Stimulated activated CD8-positive, alpha-beta memory T cell treated with anti-CD3 and anti-CD28 coated beads, Interleukin-12 subunit alpha, Interleukin-12 subunit beta, amount 100 ng/mL, for 4 hours (primary cell): ENCODE measurements at places on chromosomes 5 and 9.

DNA sequence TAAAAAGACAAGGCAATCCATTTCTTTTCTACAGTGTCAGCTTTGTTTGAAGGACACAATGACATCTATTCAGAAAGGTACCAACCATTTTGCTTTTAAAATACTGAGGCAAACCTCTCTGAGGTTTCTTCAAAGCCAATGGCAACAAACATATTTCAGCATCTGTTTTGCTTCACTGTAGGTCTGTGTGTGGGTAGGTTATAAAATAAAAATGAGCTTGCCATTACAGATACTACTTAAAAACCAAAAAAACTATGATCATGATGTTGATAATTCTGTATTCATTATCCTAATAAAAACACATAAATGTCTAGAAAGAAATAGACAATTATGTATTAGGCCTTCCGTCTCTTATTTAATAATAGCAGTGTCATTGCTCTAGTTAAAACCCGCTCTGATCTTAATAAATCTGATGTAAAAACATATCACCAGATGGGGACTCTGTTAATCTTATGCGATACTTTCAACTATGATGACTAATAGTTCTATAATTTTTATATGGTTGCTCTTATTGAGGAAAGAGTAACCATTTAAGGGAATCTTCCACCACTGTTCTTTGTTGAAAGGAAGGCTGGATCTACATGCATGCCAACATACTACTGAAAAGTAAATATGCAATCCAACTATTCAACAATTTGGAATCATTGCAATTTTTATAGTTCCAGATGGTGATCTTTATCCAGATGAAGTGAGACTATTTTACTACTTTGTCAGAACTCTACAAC, 647.2 kb downstream of the PDE4D start:
- DNase-seq, result no peak

DNA sequence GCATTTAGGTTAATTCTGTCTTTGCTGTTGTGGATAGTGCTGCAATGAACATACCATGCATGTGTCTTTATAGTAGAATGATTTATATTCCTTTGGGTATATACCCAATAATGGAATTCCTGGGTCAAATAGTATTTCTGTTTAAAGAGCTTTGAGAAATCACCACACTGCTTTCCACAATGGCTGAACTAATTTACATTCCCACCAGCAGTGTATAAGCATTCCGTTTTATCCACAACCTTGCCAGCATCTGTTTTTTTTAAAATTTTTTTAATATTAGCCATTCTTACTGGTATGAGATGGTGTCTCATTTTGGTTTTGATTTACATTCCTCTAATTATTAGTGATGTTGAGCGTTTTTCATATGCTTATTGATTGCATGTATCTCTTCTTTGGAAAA, 15.5 kb upstream of the TARS1 start:
- DNase-seq, result no peak

DNA sequence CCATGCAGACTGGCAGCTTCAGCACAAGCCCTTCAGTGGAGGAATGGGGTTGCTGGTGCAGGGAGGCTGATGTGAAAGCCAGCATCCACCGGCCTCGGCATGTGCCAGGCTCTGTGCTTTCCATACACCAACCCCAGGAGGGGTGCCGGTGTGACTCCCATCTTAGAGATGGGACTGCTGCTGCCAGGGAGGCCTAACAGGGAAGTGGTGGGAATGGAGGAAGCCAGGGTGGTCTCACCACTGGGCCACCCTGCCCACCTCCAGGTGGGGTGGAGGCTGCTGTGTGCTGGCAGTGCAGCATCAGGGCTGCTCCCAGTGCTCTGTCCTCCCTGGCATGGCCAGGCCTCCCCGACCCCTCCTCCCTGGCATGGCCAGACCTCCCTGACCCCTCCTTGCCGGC, 32.8 kb upstream of the PITX1 start:
- no peak for DNase-seq

- DNase-seq, result no peak
Observed at GRCh38 chr9:130150779-130151382, 21.3 kb upstream of the NCS1 start.

DNA sequence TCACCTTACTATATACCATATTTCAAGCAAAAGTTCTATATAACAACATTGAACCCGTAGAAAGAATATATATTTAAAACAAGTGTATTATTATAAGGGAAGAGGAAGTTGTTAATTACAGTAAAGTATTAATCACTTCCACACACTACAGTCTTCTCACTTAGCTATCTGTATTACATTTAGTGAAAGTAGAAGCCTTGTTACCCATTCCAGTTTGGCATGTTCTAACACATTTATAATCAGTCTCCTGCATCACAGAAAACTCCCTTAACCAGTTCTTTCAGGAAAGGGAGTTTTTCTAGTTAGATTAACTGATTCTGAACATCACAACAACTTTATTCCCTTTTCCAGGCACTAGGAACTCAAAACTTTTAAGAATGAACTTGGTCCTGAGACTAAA, 6.9 kb downstream of the RAB14 start:
- no peak for DNase-seq

DNA sequence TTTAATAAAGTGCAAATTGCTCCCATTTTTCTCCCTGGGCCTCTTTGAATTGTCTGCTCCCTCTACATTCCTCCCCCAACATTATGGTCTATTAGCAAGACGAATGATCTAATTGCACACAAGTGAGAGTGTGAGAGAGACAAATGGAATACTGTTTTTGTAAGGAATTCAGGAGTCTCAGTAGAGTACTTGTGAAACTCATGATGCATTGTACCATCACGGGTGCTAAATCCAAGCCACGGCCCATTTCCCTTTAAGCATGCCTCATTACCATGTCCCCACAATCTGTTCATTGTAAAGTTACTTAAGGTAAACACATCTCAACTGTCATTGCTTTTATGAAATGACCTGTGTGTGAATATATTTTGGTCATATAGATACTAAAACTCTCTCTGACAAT, 62.8 kb downstream of the CD180 start:
- DNase-seq, result no peak

- no peak for DNase-seq
Observed at GRCh38 chr9:113587471-113588031, 124.0 kb downstream of the RGS3 start.

DNA sequence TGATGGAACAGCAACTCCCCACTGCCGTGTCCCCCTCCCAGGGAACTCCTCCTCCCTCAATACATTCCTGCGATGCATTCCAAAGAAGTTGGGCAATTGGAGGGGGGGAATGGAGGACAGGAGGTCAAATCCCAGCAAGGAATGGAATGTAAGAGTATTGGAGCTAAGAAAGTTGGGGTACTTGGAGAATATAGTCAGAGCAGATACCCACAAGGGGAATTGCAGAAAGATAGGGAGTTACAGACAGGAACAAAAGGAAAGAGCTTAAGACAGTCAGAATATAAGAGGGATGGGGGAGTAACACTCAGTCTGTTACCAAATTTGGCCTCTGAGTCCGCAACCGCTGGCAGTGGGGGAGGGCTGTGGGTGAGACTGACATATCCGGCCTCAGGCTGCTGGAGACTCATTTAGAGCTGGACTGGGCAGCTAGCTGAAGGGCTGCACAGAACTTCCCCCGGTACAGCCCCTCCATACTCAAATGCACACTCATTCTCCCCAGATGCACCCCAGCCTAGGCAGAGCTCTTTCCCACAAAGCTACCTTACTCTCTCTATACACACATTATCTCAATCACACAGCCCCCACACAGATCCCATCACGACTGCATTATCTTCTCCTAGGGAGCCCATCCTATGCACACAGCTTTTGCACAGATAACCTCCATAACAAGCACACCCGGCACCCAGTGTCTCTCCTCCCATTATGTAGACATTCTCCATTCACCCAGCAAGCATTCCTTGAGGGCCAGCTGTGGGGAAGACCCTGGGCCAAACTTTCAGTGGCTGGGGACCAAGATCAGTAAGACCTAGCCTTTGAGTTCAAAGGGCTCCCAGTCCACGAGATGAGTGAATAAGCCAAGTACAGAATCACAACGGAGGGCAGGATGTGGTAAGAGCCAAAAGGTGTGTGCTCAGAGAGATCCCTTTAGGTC, 3.7 kb downstream of the TLN1 start:
- no peak for DNase-seq

DNA sequence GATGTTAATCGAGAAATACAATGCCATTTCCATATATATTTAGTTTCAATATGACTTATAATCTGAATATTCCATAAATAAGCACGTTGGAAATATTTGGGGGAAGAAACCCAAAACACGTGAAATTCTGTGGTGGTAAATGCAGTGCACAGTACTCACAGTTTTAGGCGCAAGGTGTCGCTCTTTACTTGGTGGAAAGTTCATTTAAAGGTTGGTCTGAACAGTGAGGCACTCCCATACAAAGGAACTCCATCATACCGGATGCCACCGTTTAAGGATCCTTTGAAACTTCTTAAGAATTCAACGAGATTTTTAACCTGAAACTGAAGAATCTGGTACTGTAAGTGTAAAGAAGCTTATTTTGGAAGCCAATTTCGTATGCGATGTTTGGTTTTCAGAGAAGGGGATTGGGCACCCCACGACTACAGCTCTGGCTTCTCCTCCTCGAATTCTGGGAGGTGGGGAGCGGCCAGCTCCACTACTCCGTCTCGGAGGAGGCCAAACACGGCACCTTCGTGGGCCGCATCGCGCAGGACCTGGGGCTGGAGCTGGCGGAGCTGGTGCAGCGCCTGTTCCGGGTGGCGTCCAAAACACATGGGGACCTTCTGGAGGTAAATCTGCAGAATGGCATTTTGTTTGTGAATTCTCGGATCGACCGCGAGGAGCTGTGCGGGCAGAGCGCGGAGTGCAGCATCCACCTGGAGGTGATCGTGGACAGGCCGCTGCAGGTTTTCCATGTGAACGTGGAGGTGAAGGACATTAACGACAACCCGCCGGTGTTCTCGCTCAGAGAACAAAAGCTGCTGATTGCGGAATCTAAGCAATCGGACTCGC, at the start of gene PCDHA11:
Gene PCDHA11, plus strand, starts transcription at position 237 of the 834 bp plus-strand sequence. Its CDS starts 147 bp downstream, at position 384.
- no peak for DNase-seq

GRCh38 chr5:77935506-77936364, 159.6 kb upstream of the TBCA start:
- DNase-seq, result no peak

- no peak for DNase-seq
Observed at GRCh38 chr9:70986984-70987383, 134.4 kb downstream of the TRPM3 start.

GRCh38 chr5:57445006-57445704, 37.5 kb downstream of the ACTBL2 start:
- no peak for DNase-seq

DNA sequence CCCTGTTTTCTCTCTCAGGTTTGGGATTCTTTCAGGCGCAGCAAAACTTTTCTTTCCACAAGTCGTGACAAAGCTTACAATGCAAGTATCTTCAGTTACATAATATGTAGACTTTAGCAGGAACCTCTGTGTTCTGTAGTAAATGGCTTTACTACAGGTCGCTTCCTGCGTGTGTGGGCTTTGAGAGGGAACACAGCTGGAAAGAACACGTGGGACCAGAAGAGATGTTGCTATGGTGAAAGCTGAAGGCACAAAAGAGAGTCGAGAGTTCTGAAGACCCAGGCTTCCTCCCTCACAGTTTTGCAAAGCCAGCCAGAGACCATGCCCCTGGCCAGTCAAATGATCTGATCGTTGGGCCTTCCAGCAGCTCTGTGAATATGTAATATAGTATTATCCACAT, 4.0 kb downstream of the ANKRD55 start:
- no peak for DNase-seq

DNA sequence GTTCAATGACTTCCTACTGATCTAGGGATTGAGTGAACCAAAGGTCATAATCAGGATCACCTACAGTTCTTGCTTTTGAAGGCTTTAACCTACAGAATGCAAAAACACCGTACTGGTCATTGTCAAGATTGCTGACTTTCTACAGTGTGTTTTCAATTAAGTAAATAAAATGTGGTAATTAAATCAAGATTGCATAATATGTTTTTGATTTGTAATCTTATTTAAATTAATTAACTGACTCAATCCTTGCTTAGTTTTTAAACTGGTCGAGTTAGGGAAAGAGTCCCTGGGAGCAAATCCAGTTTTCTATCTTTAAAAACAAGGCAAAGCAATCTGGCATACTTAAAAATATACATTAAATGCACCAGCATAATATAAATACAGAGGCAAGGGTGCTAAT, 125.9 kb downstream of the NFIB start:
- no peak for DNase-seq

DNA sequence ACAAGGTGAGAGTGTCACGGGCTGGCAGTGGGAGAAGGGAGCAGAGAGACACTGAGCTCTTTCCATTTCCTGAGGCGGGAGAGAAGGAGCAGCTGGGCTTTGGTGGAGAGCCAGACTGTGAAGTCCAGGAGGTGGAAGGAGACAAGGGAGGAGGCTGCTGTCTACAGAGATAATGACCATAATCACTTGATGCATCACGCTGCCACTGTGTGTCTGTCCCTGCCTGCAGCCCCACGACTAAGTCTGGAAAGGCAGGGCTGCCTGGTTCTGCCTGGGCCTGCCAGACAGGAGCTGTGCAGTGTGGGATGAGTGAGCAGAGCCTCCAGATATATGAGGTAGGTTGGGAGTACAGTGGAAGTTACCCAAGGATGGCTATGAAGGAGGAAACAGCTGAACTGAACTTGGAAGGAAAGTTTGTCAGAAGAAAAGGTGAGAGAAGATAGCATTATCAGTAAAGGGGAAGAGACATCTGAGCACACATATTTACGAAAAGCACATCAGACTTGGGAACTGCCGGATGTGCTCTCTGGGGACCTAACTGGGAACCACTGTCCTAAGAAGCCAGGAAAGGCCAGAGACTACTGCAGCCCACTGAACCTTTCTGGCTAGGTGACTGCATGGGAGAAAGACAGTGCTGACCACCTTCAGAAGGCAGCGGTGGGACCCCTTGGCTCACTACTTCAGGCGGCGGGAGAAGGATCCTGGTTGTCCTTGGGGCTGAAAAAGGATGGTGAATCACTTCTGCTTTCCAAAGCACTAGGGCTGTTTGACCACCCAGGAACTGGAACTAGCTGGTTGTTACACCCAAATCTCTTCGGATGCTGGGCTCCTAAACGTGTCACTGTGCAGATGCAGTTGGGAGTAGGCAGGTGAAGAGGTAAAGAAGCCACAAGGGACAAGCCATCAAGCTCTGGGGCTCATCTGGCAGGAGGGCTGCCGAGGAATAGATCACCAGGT, 12.8 kb upstream of the DDX41 start:
- no peak for DNase-seq

DNA sequence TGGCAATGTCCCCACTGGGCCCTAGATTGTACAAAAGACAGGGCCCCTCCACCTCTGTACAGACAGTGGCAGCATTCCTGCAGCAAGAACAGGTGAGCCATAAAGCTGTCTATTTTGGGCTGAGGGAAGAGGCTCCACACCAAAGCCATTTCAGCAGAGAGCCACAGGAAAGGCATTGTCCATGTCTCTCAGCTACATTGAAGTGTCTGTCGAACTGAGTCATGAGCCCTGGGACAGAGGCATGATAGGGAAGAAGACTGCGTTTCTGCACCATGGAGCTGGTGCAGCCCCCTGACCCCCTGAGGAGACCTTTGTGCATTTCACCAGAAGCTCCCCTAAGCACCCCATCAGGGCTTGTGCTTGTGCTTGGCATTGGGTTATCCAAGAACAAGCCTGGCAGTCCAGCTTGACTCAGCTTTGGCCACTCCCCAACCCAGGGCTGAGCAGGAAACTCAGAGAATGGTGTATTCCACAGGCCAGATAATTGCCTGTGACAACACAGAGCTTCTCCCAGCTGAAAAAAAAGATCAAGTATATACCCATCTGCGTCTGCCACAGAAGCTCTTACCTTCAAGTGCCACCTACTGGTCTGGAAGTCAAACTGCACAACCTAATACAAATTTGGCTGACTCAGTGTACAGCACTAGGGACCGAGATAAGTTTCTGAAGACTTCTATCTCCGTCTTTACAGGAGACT, 5.9 kb upstream of the FRMD3 start:
- DNase-seq, result no peak

GRCh38 chr5:159864885-159865691, 51.2 kb upstream of the ADRA1B start:
- DNase-seq, result no peak

GRCh38 chr9:69577123-69577522, 95.0 kb downstream of the APBA1 start:
- no peak for DNase-seq
